ENCODE measurements at places on chromosomes 2 and 18.

DNA sequence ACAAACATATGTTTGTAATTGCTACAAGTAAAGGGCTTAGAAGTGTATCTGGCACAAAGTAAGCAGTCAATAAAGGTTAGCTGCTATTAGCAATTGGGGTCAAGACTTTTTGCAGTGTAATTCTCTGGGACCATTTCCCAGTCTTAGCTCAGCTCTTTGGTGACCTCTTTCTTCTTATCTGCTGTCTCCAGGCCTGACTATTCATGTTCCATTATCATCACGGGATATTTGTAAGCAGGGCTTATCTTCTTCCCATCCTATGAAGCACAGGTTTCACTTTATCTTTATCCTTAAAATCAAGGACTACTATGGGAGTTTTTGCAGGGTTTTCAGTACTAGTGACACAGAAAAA, 131.7 kb downstream of the DOCK10 start:
- DNase-seq, result no peak

DNA sequence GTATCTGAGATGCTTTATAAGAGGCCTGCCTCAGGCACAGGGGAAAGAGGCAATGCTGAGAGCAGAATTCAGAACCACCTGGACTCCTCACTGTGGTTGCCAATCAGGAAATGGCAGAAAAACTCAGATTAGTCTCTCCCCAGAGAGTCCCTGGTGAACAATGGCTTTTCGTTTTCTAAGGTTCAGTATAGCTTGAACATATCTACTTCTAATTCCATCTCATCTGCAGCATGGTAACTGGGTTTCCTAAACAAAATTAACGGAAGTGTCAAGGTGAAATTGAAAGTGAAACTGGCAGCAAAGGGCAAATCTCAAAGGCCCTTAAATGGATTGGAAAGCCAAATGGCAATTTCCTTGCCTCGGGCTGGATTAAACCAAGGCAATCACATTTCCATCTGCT, 480.2 kb upstream of the ACVR2A start:
- DNase-seq, result no peak

- no peak for DNase-seq
These were observed 149.8 kb downstream of the KLHL29 start for GRCh38 chr2:23534771-23535170.

GRCh38 chr2:127355407-127356008, 32.3 kb downstream of the MAP3K2 start:
- DNase-seq, result no peak

GRCh38 chr2:46963210-46963609, 47.6 kb upstream of the MCFD2 start:
- no peak for DNase-seq

GRCh38 chr2:153106802-153107477, 371.6 kb downstream of the RPRM start:
- DNase-seq, result no peak

All from HAP-1 (cell line).